ENCODE measurements at places on chromosomes 3 and 15.

DNA sequence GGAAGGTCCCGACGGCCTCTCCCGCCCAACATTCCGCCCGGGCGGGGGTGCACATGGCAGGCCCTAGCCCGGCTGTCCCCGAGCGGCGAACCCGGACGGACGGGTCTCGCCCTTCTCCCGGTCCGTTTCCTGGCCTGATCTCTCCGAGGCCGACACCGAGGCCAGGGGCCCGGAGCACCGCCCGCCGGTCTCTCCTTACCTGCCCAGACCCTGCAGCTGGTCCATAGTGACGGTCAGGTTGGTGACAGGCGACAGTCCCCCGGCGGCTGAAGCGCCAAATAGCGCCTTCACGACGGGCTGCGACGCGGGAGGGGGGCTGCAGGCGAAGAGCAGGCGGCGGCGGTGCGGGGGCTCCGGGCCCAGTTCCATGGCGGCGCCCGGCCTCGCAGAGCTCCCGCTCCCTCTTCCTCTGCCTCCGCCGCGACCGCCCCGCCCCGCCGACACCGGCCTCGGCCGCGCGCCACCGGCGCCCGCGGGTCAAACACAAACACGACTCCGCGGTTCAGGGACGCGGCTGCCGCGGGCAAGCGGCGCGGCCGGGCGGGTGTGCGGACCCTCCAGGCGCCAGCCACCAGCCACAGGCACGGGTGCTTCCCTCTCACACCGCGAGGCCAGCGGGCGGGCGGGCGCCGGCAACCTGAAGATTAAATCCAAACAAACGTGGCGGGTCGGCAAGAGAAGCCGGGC is 495 bp downstream of the CDC25A start:
- DNase-seq, result no peak

- DNase-seq, result no peak
Measured at GRCh38 chr15:57457726-57458125, 81.4 kb downstream of the CGNL1 start.

- peak; percentile 60 for DNase-seq
Measured at GRCh38 chr3:39254806-39255449, 24.9 kb downstream of the CX3CR1 start.

DNA sequence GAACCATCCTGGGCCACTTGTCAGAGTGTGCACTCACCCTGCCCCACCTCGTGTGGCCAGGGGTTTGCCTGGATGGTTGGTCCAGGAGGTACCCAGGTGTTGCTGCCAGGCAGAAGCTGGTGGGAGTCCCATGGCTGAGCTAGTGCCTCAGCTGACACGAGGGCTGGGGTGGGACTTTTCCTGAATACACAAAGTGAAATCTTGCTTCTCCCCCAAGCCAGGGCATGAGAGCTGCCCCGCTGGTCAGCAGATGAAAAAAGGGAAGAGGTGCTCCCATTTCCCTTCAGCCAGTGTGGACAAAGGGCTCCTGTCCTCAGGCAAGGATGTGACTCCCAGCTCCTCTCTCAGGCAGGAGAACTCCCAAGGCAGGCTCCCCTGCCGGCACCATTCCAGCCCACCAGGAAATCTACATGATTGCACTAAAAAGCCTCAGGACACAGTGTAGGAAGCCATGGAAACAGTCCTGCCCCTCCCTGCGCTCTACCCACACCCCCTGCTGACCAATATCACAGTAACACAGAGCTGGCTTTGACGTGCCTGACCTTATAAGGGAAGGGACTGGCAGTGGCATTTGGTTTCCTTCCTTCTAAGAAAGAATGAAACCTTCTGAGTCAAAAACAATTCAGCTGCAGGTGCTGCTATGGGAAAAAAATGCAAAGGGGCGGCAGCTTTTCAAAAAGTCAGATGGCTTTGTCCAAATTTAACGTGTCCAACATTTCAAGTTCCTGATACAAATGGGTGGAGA is 33.9 kb downstream of the MYO5C start:
- DNase-seq, result peak; percentile 43

GRCh38 chr15:41778521-41778920 is 4.2 kb downstream of the MAPKBP1 start:
- DNase-seq, result no peak

- DNase-seq, result no peak
Measured at GRCh38 chr15:82554849-82555248, 14.6 kb upstream of the RPS17 start.

- no peak for DNase-seq
Measured at GRCh38 chr3:134325061-134325705, 49.1 kb downstream of the AMOTL2 start.

DNA sequence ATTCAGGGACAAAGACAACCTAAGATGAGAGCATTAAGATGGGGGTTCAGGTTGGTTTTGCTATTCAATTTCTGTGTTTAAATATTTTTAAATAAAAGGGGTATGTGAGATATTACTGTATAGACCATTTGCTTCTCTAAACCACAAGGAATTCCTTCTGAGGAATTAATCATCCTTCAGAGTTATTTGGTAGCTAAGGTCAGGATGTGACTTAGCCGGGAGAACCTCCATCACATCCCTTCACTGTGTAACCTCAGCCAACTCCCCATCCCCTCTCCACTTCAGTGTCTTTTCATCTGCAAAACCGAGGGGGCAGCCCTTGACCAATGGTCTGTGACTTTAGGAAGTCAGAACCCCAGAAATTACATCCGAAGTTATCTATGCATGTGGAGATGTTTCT is 48.7 kb upstream of the SKOR1 start:
- no peak for DNase-seq

DNA sequence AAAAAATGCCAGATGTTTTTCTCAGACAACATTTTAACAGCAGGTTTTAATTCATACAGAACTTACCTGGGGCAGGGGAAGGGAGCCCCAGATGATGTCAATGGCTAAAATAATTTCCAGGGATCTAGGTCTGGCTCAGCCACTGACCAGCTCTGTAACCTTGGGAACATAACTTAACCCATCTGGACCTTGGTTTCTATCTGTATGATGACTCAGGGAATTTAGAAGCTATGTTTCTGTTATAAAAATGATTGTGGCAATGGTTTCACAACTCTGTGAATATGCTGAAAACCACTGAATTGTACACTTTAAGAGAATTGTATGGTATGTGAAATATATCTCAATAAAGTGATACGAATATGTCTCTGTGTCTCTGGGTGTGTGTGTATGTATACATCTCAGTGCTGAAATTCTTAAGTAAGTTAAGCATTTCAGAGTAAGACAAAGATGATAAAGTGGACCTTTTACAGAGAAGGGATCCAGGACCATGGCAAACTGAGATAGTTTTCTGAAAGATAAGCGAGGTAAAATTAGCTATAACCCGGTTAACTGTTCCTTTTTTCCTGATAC is 2.9 kb downstream of the SH3GL3 start:
- DNase-seq, result no peak

DNA sequence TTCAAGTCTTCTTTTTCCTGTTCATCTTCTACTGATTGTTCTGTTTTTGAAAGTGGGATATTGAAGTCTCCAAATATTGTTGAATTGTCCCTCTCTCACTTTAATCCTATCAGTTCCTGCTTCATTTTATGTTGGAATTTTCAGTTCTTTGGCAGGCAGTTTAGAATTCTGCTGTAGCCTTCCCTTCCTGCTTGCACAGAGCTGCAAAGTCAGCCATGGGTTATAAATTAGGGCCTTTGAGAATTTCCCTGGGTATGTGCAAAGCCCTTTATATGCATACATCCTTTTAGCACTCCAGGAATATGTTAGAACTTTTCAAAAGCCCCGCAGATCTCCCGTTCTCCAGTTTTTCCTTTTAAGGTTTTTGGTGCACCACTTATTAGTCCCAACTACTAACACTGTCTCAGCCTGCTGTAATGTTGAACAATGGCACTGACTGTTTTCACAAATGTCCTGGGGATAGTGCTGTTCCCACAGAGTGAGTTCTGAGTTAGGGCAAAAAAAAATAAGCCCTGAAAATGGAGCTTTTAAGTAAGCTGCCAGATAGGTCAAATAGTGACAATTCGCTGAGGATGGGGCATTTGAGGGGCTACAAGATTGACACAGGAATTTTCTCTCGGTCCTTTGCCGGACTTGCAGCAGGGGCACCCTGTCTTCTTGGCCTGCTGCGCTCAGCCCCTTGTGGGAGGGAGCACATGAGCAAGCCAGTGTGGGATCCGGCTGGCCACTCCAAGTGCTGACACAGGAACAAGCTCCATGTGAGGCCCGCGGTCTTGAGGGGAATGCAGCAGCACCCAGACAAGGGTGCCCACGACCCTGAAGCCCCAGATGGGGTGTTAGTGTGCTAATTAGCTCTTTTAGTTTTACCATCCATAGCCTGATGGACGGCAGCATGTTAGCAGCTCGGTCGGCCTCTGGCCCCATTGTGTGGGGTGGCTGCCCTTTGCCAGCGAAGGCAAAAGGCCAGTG is 96.0 kb downstream of the VPS8 start:
- no peak for DNase-seq

DNA sequence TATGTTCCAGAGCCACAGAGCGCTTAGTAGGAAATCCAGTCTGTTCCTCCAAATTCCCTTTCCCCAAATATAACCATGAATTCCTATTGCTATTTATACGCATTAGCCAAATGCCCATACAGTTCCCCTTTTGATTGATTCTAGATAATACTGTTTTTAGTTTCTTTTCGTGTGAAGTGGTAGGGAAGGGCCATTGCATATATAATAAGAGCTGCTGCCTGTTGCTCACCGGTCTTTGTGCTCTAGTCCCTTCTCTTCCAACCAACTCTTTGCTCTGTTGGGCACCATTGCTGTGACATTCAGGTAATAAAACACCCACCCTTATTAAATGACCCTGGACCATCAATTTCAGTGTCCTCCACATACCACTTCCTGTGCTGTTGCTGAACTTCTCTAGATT is 379.9 kb upstream of the KCNMB2 start:
- DNase-seq, result no peak

DNA sequence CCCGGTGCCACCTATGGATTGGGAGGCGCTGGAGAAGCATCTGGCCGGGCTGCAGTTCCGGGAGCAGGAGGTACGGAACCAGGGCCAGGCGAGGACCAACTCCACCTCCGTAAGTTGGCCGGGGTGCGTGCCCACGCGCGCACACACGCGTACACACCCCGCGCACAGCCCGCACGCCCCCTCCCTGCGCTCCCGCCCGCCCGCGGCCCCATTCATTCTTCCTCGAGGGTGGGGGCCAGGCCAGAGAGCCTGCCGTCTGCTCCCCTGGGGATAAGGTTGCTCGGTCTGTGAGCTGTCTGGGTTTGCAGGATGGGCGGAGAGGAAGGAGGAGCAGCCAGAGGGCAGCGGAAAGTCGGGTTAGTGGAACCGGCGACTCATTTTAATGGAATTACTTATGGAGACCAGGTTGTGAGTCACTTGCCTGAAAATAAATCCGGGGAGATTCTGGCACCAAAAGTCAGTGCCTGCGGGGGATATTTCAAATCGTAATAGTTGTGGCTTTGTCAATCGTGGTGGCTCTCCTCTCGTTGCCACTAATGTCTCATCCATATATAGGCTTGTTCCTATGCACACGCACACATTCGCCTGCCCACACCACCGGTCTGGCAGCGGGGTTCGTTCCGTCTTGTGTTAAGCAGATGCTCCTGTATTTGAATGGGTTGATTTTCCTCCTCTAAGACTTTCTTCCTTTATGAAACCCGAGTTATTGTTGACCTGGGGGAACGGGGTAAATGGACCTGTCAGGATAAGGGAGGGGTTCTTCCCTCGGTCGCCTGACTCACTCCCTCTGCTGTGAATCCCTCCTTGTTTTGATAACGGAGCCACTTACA is 223.4 kb upstream of the IL12A start:
- DNase-seq, result peak; percentile 98

GRCh38 chr3:188607805-188608315 is 453.9 kb downstream of the LPP start:
- DNase-seq, result no peak

GRCh38 chr3:63279005-63279841 is 1.1 kb downstream of the SYNPR start:
- no peak for DNase-seq

DNA sequence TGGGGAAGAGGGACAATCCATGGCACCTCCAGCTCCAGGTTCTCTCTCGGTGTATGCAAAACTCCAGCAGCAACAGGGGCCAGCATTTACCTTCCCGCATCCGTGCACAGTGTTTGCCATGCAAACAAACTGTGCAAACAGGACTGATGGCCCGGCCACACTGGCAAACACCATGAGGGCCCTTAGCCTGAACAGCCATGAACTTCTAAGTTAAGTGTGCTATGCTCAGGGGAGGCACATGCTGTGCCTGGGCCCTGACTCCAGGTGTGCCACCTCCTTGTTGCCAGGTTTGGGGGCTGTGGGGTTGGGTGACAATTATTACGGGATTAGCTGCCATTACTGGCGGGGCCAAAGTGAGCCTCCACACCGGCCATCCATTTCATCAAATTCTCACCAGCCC is 57.5 kb downstream of the CACNA2D2 start:
- no peak for DNase-seq

DNA sequence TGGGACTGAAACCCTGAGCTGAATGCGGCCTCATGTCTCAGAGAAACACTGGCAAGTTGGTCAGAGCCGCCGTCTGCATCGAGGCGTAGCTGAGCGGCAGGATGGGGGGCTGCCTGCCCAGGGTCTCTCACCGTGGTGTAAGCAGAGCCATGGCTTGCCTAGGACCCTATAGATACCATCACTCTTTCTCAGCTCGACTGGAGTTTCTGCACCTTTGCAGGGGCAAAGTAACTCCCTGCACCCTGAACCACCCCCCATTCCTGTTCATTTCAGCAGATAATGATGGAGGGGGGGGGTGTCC is 28.4 kb upstream of the NR2E3 start:
- no peak for DNase-seq

DNA sequence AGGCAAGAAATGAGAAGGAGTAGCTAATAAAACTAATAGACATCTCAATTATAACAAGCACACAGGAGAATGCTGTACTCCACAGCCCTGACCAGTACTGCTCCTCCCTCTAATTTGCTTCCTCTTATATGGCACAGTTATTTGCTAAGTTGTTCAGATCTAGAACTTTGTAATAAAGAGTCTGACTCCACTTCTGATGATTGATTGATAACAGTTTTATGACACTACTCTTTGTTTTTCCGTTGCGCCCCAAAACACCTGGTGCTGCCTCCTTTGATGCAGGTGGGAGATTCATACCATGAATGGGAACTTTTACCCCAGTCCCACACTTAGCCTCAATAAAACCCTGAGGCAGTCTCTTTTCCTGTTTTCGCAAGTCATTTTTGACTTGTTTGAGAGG is 777.7 kb downstream of the GBE1 start:
- DNase-seq, result no peak

- no peak for DNase-seq
Measured at GRCh38 chr15:86553108-86553507, 473.4 kb downstream of the AGBL1 start.

GRCh38 chr3:119149484-119149883 is 3.5 kb downstream of the TEX55 start:
- peak; percentile 21 for DNase-seq

Data from BJ (cell line).